Fibroblast of gingiva (primary cell): ENCODE measurements at places on chromosomes 6 and 20.

GRCh38 chr20:20391766-20392165 is 23.9 kb downstream of the INSM1 start:
- no peak for DNase-seq

DNA sequence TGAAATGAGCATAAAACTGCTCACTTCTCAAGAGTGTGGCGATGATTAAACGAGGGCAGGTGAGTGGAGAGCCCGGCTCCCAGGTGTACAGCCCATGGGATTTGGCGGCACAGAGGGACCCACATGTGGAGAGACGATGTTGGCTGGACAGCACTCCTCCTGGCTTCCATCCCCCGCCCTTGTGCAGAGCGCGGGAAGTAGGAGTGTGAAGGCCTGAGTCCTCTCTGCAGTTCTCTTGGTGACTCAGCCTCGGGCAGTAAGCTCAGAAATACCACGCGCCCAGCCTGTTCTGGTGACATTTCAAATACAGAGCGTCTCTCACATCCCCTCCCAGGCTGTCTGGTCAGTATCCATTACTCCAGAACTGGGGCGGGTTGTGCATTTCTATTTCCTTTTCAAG is 94.2 kb upstream of the SRSF6 start:
- DNase-seq = no peak

DNA sequence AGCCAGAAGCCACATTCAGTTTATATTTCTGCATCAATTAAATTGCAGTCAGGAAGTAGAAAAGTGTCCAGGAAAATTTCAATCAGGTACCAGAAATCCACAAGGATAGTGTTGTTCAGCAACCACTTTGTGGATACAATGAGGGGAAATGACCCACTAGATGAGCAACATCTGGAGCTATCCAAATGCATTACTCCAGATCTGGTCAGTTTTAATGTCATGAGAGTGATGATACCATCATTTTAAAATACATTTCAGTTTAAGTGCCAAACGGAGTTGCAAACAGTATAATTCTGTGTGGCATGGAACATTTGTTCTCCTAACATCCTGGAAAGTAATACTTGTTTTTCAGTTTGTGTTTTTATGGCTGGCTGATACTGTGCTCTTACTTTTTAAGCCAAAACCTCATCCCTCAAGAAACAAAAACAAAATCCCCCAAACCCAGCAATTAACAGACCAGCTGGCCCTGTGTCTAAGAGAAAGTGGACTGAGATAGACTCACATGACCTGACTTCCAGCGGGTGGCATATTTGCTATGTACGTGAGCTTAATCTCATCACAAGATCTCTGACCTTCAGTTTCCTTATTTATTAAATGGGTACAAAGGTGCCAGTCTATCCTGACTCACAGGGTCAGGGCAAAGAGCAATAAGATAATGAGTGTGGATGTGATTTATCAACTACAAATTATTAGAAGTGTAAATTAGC is 58.8 kb upstream of the CNKSR3 start:
- DNase-seq = no peak

DNA sequence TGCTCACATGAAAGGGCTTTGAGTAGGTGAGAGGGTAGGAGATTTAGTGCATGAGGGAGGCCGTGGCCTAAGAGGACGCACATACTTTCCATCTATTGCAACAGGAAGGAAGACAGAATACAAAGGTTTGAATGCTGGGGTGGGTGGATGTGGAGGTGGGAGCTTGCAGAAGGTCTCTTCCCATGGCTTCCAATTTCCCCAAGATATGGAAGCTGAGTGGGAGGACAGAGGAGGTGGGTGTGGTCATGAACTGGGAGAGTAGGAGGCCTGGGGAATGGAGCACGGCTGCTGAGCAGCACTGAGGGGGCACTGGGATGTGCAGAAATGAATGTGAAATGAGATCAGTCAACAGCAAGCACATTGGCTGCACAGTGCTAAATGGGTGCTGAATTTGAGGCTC is 70.3 kb downstream of the SCML4 start:
- DNase-seq = no peak

GRCh38 chr6:43669050-43669921 is 18.3 kb downstream of the MRPS18A start:
- peak; percentile 45 for DNase-seq

- DNase-seq = no peak
These were observed 206.1 kb upstream of the PRDM1 start for GRCh38 chr6:105880030-105880492.

DNA sequence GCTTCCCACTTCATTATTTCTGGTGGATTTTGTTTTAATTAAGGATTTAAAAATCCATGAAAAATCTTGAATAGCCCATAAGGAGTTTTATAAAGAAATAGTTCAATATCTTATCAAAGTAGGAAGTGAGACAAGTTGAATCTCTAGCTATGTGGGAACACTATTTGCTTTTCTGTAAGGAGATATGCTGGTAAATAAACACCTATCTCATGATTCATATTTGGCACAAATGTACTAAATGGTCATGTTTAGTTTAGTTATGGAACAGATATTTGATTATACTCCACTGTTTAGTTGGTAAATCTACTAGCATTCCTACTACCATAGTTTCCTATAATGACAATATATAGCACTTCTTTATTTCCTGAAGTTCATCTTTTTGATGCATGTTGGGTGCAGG is 239.9 kb upstream of the CEP162 start:
- no peak for DNase-seq

DNA sequence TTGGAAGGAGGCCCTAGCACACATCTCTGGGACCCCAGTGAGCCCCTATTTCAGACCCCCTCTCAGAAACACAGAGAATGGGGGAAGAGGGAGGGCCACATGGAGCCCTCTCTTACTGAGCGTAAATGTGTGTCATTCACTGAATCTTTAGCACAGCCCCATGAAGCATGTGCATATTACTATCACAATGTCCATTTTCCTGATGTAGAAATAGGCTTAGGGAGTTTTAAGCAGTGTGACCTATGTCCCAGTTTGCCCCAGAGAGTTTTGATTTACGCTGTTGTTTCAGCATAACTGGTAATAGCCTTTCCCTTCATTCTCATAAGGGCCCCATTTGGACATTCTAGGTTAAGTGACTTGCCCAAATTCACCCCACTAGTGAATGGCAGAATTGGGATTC is 25.0 kb upstream of the TCP11 start:
- DNase-seq = no peak

DNA sequence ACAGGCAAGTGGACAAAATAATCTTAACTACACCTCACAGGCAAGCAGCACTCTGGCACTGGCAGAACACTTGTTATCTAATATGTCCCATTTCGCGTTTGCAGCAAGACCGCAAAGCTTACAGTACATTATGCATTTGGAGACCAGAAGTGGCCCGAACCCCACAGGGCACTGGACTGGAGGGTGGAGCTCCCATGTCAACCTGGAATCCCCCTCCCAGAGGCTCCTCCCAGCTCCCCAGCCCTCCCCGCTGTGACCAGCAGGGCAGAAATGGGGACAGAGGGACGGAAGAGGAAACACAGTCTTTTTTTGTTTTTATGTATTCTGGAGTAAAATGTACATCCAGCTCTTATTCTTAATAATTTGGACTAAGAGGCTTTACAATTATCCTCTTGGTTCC is 263.7 kb downstream of the SMOC2 start:
- no peak for DNase-seq

DNA sequence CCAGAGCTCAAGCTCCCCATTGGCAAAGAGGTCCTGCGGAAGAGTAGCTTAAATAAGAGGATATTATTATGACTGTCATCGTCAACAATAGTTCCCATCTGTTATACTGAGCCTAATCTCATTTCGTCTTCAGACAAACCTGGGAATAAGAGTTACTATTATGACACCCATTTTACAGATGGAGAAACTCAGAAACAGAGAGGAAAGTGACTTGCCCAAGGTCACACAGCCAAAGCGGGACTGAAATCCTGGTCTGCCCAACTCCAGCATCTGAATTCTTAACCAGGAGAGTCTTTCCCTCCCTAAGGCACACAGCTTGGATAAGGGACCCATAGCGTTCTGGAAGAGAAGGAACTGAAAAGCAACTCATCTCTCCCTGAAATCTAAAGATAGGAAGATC is 23.4 kb downstream of the PTGIS start:
- DNase-seq = no peak

DNA sequence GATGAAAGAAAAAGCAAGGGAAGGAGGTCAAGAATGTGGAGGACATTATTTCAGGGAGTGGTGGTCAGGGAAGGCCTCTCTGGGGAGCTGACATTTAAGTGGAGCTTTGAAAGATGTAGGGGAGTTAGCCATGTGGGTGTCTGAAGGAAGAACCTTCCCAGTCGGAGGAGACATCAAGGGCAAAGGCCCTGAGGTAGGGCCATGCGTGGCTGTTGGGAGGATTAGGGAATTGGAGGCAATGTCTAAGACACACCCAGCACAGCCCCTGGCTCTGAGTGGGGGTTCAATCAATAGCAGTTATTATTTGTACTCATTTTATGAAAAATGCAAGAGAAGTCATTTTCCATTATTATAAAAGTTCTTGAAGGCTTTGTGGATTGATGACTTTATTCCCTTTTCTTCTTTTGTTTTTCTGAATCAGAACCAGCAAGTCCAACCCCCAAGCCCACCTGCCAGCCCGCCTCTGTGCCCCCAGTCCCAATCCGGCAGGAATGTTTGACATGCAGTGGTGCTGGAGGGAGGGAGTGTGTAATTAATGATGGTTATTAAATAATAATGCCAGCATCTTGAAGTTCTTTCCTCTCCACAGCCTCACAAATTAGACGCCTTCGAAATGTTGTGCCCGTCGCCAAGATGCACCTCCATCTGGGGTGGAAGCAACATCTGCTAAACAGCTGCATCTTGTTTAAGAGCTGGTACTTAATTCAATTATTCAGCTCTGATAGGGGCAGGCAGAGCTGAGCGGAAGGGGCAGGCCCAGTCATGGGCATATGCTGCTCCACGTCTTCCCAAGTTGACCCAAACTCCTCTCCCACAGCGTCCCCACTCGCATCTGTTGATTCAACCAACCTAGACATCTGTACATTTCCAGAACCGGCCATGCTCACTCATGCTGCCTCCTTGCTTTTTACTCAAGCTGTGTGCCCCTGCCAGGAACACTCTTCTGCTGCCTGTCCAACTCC is 81.3 kb upstream of the SIRPA start:
- DNase-seq = no peak

DNA sequence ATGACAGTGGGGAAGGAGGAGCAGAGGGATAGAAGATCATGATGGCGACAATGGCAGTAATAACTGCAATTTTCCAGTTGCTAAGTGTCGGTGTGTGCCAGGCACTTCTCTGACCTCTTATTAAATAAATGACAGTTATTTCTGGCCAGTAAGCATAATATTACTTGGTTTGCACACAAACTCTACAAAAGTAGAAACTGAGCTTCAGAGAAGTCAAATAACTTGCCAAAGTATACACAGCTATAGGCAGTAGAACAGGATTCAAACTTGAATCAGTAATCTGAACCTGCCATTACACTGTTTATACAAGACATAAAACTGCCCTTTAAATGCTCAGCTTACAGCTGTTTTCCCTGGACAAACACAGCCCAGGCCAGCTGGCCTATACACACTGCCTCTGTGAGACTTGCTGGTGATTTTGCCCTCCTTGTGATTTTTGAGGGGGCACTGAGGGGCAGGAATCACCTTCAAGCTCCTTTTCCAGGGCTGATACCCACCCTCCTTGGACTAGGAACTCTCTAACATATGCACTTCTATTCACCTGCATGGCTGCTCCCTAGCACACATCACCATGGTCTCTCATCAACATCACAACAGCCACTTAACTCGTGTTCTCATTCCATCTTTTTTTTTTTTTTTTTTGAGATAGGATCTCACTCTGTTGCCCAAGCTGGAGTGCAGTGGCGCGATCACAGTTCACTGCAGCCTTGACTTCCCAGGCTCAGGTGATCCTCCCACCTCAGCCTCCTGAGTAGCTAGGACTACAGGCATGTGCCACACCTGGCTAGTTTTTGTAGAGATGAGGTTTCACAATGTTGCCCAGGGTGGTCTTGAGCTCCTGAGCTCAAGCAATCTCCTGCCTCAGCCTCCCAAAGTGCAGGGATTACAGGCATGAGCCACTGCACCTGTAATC is 63.6 kb downstream of the SLC23A2 start:
- no peak for DNase-seq

DNA sequence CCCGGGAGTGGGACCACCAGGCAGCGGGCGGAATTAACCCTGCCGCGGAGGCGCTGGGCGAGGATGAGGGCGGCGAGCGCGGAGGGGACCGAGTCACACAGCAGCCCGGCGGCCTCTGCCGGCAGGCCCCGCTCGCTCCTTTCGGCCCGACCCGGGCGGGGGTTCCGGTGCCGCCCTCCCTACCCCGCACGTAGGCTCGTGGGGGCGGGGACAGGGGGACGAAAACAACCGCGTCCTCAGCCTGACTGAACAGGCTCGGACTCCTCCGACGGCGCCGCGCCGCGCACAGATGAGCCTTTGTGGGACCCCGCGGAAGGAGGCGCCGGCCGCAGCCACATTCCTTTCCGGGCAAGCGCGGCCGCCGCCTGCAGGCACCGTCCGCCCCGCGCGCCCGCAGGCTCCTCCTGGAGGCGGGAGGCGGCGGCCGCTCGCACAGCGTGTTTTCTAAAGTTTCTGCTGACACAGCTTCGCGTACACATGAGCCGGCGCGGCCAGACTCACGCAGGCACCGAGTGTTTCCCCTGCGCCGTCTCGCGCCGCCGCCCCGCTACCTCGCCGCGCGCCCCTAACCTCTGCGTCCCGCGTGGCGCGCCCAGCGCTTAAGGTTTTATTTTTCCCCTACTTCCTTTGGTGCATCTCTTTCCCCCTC is 244.3 kb downstream of the ARID1B start:
- DNase-seq = peak; percentile 93

- peak; percentile 19 for DNase-seq
These were observed 18.1 kb downstream of the ENPP1 start for GRCh38 chr6:131825946-131826345.

GRCh38 chr20:49935746-49936152 is 448 bp upstream of the RNF114 start:
- no peak for DNase-seq

DNA sequence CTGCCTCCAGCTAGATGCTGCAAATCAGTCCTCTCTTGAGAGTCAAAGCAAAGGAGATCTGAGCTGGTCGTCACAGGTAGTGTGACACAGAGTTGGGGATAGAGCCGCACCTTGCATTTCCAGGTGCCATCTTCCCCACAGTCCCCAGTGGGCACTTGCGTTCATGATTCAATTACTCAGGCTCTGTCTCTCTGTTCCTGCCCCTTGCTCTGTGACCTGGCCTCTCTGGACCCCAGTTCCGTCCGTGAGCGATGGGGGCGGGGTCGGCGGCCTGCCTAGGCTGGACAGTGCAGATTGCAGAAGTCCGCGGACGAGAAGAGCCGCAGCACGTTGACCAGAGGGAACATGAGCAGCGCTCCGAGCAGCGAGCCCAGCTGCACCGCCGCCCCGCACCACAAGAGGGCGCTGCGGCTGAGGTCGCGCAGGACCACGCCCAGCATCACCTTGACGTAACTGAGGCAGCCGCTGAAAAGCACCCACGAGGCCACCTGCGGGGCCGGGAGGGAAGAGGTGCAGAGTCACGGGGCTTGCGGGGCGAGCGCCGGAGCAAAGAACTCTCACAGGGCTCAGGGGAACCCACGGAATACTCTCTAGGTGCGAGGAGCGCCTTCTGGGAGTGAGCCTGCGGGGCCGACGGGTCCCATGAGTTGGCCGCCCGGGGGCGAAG is 7.4 kb downstream of the SLC52A3 start:
- DNase-seq = no peak

- DNase-seq = no peak
These were observed 231.3 kb upstream of the MAP3K7 start for GRCh38 chr6:90818163-90818562.

- no peak for DNase-seq
These were observed 3.9 kb downstream of the SSR1 start for GRCh38 chr6:7309050-7309449.
